ENCODE measurements at places on chromosomes 1 and 21.

DNA sequence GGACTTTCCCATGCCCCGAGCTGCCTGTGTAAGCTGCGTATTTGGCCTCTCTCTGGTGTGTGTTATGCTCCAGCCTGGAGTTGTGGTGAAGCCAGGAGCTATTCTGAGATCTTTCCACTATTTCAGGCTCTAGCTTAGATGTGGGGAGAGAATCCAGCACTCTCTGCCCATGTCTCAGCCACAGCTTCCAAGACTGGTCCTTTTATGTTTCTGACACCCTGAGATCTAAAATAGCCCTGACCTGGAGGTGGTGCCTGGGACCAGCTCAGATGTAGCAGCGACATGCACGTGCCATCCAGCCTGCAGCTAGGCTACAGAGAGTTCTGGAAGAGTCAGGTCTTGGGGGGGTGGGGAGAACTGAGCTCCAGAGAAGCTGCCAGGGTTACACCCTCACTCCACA lies 76.5 kb downstream of the TENT5C start:
- no peak for DNase-seq

GRCh38 chr1:109198043-109198695 lies 15.5 kb upstream of the SARS1 start:
- peak; percentile 74 for DNase-seq

GRCh38 chr1:67839826-67840225 lies 6.6 kb upstream of the GNG12 start:
- DNase-seq, result no peak

GRCh38 chr21:33801424-33802405 lies 113.9 kb downstream of the ATP5PO start:
- DNase-seq, result no peak

GRCh38 chr1:28449904-28450303 lies 55.9 kb upstream of the RCC1 start:
- peak; percentile 12 for DNase-seq
